ENCODE measurements at places on chromosomes 7 and 10.
A peak's percentile ranks its signal among the peaks of the same experiment; 100 is the strongest.

DNA sequence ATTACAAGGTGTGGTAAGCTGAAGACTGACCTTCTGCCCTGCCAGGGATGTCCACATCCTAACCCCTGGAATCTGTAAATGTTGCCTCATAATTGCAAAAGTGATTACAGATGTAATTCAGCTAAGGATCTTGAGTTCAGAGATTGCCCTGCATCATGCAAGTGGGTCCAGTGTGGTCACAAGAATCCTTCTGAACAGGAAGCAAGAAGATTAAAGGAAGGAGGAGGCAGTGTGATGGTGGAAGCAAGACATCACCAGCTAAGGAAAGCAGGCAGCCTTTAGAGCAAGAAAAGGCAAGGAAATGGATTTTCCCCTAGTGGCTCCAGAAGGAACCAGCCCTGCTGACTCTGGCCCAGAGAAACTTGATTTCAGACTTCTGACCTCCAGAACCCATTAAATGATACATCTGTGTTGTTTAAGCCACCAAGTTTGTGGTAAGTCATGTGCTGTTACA is 78.1 kb downstream of the USP6NL start:
- DNase-seq = no peak

DNA sequence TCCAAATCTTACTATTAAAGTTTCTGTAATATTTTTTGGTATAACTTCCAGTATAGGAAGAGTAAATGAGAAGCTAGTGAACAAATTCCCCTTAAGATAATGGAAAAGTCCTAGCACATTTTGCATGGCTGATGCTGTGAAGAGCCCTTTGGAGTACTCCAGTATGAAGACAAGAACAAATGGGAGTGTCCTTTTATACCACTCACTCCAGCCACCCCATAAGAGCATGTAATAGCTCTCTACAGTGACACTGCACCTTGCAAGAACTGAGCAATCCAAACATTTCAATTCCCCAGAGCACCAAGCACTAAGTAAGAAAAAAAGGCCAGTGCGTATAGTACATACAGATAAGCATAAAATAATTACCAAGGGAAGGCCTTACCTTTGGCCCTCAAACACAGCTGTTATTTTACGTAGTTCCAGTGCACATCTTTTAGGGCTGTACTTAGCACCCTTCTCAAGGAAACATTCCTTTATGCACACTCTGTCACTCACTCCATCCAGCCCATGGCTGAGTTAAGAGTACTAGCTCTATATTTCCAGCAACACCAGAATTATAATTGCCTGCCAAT is 135.4 kb downstream of the ST7 start:
- DNase-seq = no peak

GRCh38 chr10:103692952-103693811 is 162.2 kb downstream of the SH3PXD2A start:
- peak; percentile 44 for DNase-seq

- DNase-seq = peak; percentile 31
These were observed 16.0 kb downstream of the MYOZ1 start for GRCh38 chr10:73625004-73625883.

DNA sequence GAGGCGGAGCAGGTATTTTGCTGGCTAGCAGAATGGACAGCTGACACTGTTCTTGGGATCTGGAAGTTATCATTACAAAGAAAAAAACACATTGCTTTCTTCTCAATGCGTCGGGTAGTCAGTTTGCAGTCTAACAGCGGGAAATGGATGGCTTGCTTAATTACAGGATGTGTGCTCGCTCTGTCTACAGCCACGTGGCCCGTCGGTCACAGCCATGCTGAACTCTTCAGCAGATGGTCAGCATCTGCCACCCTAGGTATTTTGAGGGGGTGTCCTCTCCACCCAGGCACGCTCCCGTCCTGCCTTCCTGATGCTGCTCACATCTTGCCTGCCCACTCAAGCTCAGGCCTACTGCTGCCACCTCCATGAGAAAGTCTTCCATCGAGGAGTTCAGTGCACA is 20.4 kb upstream of the INMT start:
- DNase-seq = no peak

DNA sequence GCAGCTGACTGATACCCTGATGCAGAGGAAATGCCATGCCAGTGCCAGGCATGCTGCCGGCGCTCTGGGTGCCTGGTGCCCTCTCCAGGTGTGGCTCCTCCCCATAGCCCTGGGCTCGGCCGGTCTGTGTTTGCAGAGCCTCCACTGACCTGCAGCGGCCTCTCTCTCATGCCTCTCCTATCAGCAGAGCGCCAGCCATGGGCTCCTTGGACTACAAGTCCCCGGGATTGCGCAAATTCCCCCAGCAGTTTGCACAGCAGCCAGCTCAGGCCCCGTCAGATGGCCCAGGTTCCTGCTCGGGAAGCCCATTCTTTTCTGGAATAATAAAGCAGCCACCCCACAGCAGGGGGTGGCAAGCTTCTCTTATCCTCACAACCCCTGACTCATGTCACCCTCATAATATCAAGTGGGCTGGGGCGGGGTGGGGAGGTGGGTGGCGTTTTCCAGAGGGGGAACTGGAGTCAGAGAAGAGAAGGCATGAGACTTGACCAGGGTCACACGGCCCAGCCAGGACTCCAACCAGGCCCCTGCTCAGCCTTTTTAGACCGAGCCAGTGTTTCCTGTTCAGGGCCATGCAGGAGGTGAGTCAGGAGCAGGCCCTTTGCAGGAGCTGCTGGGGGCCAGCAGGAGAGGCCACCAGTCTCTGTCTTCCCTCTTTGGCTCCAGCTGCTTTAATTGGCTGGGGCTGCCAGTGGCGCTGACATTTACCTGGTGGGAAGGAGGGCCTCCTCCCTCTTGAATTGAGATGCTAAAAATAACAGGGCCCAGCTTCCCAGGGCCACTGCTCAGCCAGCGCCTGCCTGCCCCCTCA is 58.6 kb downstream of the ZMIZ1 start:
- DNase-seq = peak; percentile 81

DNA sequence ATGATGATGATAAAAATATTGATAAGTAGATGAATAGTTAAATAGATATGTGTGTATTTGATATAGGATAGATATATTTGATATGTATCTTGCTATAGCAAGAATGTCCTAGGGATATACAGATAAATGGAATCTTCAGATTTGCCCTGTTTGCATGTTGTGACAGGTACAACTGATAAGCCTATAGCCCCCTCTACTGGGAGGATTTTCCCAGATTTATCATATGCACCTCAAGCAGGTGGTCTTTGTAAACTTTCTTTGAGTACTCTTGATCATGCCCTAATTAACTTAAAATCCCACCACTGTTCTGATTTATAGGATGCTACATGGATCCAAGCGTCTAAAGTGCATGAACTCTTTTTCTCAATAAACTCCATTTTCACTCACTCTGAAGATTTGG is 1050.7 kb downstream of the SORCS3 start:
- DNase-seq = no peak

DNA sequence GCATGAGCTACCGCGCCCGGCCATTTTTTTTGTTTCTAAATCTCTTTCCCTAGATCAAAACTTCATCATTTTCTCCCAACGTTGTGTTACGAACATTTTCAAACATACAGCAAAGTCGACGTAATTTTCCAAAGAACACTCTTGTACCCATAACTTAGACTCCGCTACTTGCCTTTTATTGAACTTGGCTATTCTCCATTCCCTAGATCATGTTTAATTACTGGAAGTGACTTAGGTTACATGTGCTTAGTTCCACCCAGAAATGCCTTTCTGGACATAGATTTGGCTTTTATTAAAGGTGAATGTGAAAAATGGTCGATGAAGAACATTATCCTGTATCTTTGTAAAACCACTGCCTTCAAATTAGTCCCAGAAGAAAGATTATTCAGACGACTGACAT is 25.4 kb downstream of the DYNC2I1 start:
- no peak for DNase-seq

GRCh38 chr7:5699467-5700384 is 81.7 kb downstream of the RNF216 start:
- no peak for DNase-seq

DNA sequence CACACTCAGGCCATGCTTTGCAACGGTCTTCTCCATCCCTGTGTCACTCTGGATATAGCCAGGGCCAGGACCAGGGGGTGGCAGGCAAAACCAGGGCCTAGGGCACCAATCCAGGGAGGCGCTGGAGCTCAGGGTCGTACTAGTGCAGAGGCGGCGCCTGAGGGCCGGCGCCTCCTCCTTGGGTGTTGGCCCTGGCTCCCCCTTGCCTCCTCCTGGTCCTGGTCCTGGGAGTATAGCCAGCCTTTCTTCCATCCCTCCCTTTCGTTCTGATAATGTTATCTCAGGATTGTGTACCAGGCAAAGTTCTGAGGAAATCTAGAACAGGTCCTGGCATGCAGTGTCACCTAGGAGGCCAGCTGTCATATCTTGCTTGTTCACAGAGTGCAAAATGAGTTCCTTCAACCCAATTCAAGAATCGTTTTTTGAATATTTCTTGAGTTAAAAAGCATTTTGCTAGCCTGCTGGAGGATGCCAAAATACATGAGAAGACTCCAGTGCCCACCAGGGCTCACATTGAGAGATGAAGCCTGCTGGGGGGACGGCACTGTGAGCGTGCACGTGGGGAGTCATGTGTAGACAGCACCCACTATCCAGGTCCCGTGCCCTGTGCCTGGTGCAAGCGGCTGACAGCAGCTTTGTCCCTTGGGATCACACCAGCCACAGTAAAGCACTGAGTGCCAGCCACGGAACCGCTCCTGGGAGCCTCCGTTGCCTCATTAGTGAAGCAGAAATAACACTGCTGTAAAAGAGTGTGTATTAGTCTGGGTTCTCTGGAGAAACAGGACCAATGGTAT is 106.9 kb upstream of the C7orf33 start:
- no peak for DNase-seq

- DNase-seq = no peak
These were observed 17.7 kb upstream of the KLF6 start for GRCh38 chr10:3802526-3803265.

DNA sequence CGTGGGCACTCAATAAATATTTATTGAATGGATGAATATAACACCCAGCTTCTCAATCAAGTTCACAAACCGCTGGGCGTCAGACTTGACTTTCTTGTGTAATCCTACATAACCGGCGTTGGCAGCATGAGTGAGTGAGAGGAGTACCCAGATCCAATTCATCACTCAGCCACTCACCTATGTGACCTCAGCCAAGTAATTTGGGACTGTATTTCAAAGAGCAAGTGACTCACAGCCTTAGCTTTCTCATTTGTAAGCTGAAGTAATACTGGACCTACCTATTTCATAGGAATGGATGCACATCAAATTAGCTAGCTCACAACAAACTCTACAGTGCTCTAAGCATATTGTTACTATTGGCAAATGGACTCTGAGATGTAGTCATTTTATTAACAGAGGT is 53.8 kb upstream of the FAM204A start:
- no peak for DNase-seq

- no peak for DNase-seq
These were observed 80.2 kb downstream of the PTPRZ1 start for GRCh38 chr7:121953164-121953563.

DNA sequence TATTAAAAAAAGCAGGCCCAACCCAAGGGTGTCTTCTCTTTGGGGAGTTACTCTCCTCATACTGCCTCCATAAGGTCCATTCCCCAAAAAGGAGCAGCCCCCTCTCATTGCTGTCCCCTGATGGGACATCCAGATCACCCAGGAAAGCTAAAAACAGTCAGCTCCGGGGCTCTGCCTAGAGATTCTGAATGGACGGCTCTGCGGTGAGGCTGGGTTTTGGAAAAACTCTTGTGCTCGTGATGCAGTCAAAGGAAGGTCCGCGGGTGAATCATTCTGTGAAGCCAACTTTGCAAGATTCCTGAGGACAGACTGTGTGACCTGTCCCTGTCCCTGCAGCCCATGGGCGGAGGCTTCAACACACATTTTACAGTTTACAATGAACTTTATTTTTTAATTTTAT is 351.5 kb downstream of the TYW1 start:
- DNase-seq = no peak

DNA sequence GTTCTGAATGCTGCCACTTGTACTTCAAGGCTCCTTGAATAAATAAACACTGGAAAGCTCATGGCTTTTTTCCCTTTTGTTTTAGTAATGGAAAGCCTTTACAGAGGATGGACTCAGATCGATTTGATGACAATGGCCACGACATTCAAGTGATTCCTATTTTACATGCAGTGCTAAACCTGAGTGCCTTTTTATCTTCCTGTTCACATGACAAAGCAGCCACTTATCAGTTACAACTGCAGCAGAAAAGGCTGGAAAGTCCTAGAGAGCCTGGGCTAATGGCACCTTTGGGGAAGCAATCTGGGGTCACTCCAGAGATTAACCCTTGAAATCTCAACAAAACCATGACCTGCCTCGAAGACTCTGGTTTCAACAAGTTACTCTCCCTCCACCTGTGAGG is 249.0 kb upstream of the AUTS2 start:
- no peak for DNase-seq

DNA sequence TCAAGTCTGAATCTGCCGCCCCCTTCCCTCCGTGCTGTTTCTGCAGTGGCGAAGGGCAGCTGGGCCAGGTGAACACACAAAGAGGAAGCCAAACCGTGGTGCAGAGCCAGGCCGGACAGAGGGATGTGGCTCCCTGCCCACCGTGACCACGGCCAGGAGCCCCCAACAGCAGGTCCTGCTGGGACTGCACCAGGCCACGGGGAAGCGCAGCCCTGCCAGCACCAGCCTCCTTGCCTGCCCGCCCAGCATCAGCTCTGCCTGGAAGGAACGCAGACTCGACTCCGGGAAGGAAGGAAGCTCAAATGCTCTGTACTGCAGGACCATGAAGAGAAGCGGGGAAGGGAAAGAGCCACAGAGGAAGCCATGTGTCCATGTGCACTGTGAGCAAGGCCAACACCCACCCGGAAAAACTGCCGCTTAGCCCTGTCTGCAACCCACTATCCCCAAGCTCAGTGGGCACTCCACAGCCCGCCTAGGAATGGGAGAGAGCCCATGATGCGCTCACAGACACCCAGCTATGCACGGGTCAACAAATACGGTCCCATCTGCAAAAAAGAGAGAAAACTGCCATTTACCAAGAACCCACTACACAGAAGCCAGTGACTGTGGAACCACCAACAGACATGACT is 19.0 kb downstream of the GPER1 start:
- DNase-seq = no peak

- DNase-seq = no peak
These were observed 3.7 kb downstream of the ZNF680 start for GRCh38 chr7:64559206-64559605.

DNA sequence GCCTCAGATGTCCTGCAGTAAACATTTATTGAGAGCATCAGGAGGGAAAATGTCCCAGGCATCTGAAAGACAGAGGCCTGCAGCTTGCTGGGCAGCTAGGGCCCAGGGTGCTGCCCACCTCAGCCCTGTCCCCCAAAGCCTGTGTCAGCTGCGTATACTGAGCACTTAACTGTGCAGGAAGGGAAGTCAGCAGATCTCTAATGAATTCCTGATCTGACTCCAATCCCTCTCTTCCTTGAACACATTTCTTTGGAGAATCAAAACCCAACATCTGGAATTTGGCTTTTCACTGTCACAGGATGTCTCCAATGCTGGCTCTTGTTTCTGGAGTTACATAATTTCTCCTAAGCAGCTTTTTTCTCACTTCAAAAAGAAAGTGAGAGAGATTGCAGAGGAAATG is 364.7 kb upstream of the NFE2L3 start:
- no peak for DNase-seq
